ENCODE measurements at places on chromosomes 11 and 22.

GRCh38 chr11:13260201-13260962 is 17.2 kb upstream of the BMAL1 start:
- no peak for DNase-seq

- DNase-seq: no peak
Observed at GRCh38 chr11:15055620-15056356, 17.6 kb upstream of the CALCB start.

- DNase-seq: no peak
Observed at GRCh38 chr11:31619980-31620379, 110.4 kb downstream of the ELP4 start.

GRCh38 chr22:24499706-24500276 is 4.7 kb downstream of the UPB1 start:
- DNase-seq: no peak

GRCh38 chr22:42401535-42402334 is 30.5 kb downstream of the NFAM1 start:
- DNase-seq: no peak

GRCh38 chr11:111735262-111736116 is 30.7 kb downstream of the PPP2R1B start:
- peak; percentile 73 for DNase-seq

GRCh38 chr22:38305471-38306448 is 11.5 kb downstream of the CSNK1E start:
- DNase-seq: no peak

DNA sequence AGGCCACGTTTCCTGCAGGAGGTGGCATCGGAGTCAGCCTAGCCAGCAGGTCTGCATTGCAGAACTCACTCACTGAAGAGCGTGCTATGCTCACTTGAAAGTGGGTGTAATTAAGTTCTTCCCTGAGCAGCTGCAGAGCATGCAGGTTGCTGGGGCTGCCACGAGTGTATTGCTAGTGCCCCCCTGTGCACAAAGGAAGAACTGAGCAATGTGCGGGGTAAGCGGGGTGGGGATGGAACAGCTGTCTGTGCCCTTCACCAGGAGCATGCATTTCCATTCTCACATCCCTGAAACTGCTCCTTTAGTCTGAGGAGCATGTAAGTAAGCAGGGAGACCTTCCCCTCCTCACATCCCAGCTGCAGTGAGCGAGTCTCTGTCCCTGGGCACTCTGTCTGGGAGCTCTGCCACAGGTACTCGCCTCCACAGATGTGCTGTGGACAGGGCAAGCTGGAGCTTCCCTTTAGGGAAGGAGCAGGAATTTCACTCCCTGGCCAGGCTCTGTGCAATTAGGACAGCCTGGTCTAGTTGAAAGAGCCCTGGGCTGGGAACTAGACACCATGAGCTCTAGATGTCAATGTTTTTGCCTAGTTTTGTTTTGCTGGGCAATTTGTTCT is 1031.8 kb downstream of the NTM start:
- DNase-seq: peak; percentile 18

DNA sequence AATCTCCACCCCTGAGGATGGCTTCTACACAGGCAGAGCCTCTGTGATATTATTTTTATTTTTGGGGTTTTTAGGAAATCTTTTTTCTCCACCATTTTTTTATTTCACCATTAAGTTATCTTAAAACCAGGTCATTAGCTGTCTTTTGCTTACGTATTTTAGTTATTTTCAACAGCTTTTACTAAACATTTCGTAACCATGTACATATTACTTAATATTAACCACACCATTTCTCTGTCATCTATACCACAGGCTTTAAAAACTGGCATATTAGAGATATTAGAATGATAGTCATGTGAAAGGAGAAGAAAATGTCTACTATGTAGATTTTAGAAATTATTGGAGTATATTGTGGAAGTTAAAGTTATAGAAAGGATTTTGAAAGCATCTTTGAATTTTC is 37.4 kb downstream of the YAP1 start:
- DNase-seq: no peak

GRCh38 chr11:61540528-61540927 is 32.0 kb downstream of the LRRC10B start:
- DNase-seq: no peak

DNA sequence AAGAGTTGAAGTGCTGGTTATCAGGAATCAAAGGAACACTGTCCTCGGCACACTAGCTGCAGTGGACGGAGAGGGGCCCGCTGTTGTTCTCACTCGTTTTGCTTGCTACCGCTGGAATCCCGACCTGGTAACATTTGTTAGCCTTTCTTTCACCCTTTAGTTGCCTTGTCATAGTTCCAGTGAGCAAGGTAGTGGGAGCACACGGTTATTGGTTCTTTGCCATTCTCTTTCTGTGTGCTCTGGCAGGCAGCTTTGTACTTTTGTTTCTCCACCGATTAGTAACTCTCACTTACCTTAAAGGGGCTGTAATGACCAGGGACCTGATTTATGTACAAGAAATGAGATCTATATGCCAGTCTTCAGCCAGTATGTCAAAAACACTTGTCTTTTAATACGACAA is 1.8 kb downstream of the DEPDC7 start:
- DNase-seq: no peak

GRCh38 chr11:62202910-62203309 is 5.6 kb upstream of the SCGB2A1 start:
- DNase-seq: no peak

DNA sequence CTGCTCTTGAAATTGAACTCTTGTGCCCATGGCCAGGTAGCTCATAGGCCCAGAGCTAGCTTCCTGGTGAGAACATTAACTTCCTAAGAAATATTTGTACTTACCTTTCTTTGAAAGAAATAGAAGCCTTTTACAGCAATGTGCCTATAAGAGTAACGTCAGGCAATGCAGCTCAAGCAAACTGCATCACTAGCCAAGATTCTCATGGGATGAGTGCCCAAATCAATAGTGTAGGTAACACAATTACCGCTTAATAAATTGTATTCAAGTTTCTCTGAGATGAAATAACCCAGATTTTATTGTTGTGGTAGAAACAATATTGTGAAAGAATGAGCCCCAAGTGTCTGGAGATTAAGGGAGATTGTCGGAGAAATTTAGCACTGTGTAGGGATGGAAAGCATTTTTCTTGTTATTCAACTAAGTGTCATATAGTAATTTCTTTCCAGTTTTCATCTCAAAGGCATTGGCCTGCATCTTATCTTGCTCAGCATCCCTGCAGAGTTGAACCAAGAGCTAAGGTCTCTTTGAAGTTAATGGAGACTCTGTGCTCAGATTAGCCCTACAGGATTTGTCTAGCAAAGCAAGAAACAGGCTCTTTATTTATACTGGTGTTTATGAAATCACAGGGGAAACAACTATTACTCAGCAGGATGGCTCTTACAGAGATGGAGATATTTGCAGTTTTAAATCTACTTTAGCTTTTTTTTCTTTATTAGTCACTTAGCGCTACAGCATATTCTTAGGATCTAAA is 321.0 kb upstream of the PDGFD start:
- DNase-seq: no peak

DNA sequence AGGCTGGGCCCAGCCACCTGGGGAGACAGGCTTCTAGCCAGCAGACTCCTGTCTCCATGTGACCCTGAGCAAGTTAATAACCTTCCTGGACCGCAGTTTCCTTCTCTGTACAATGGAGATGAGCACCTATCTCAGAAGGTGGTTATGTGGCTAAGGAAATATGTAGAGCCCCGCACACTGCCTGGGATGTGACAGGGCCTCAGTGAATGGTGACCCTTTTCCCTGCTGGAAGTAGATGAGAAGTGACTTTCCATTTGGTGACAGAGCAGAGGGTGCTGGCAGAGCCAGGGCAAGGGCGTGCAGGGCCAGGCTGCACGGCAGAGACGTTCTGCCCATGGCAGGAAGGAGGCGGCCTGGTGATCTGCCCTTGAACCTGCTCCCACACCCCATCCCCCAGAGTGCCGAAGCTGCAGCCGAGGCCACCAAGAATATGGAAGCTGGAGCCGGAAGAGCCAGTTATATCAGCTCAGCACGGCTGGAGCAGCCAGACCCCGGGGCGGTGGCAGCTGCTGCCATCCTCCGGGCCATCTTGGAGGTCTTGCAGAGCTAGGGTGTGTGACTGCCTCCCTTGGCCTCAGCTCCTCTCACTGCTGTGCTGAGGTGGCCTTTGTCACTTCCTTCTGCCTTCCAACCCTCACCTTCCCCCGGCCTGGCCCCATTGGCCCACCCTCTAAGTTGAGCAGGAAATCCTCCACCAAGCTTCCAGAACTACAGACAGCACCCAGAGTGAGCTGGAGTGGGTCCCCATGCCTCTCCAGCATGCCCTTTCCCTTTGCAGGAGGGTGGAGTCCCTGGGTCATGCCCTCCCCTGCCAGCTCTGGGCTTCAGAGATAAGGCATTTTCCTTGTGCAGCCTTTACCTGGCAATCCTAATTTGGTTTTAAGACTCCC is 13.2 kb downstream of the TKFC start:
- DNase-seq: no peak
